Foreskin fibroblast (primary cell): ENCODE measurements at places on chromosomes 2 and 18.

DNA sequence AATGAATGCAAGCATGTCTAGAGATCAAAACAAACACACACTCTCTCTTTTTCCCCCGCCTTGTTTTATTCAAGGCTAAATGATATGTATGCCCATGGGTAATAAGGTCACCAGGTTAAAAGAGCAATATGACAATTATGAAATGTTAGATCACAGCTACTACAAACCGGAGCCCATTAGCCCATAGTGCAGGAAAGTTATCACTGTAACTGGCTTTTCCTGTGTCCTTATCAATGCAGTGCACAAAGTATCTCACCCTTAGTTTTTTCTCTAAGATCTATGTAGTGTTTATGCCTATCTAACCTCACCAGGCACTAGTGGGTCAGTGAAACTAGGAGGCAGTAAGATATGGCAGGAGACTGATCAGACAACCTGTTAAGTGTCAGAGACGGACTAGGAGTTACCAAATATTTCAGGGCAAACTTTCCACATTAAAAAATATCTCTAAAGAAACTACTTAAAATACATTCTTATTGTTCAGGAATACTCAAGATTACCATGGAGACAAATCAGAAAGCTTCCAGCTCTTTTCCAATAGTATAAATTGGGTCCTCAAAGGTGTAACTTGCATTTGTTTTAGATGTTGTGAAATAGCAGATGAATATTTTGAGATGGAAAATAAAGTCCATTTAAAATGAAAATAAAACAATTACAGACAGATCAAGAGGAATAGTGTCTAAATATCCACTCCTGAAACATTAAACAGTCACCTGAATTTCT is 282.2 kb downstream of the EXOC6B start:
- DNase-seq: no peak

DNA sequence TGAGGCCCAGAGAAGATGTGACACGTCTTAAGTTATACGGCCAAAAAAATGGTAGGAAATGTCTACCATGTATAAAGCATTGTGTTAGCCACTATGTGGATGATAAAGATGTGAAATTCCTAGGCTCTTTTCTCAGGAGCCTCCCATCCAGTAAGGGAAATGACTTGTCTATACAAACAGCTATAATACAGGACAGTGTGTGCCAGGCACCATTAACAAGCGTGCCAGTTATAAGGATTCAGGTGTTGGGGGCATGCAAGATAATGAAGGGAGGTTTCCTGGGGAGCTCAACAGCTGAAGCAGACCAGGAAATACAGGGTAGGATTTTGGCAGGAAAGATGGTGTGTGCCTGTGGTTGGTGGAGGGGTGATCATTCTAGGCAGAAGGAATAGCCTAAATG is 37.6 kb downstream of the ALPK2 start:
- DNase-seq: no peak

GRCh38 chr2:88053296-88053695 is 2.3 kb downstream of the KRCC1 start:
- peak; percentile 49 for DNase-seq

- DNase-seq: no peak
Measured at GRCh38 chr18:27184115-27185024, 738 bp downstream of the CHST9 start.

- no peak for DNase-seq
Measured at GRCh38 chr2:238069877-238070276, 9.1 kb downstream of the SCLY start.

DNA sequence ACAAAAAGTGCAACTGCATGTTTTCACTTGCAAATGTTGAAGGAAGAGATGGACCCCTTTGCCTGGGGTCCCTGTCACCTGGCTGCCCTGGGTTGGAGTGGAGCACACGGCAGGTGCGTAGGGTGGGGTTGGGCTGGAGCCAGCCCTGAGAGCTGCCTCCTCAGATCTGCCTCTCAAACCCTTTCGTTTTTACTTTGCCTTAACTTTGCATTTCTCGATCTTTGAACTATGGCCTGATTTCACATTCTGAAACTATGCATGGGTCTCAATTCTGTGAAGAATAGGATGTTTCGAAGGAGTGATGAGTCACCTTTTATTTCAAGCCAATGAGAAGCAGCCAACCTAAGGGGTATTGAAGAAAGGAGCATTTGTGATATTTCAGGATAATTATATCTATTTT is 132.8 kb downstream of the ACOXL start:
- peak; percentile 23 for DNase-seq

GRCh38 chr2:26982102-26982742 is 11.8 kb downstream of the MAPRE3 start:
- peak; percentile 41 for DNase-seq

GRCh38 chr18:41767960-41768359 is 187.1 kb upstream of the PIK3C3 start:
- DNase-seq: no peak

DNA sequence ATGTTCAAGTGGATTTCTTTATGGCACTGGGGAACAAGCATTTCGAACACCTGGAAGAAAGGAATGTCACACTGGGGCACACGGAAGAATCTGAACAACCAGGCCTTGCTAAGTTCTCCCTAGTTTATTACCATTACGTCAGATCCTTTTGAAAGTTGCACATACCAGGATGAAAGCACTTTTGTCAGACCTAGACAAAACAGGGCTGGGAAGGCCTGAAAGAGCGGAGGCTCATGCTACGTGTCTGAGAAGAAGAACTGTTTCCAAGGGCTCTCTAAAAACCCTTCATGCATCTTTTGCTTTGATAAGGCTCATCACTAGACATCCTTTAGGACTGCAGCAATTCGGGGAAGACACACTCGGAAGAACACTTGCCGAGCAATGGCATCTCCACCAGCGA is 15.4 kb upstream of the SLC25A52 start:
- DNase-seq: no peak

DNA sequence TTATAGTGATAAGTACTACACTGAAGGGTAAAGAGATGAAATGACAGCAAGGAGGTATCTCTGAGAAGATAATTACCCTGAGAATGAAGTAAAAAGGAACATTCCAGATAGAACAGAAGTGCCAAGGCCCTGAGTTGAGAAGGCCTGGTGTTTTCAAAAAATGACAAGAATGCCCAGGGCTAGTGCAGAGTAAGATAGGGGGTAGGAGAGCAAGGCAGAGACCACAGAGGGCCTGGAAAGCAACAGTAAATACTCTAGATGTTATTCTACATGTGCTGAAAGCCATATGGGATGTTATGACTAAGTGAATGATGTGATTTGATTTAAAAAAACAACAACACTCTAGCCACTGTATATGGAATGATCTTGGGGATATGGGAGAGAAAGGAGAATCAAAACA is 52.3 kb downstream of the BAZ2B start:
- no peak for DNase-seq

- DNase-seq: no peak
Measured at GRCh38 chr2:149800624-149801542, 213.3 kb upstream of the MMADHC start.

- no peak for DNase-seq
Measured at GRCh38 chr2:173191601-173192000, 116.0 kb downstream of the MAP3K20 start.

DNA sequence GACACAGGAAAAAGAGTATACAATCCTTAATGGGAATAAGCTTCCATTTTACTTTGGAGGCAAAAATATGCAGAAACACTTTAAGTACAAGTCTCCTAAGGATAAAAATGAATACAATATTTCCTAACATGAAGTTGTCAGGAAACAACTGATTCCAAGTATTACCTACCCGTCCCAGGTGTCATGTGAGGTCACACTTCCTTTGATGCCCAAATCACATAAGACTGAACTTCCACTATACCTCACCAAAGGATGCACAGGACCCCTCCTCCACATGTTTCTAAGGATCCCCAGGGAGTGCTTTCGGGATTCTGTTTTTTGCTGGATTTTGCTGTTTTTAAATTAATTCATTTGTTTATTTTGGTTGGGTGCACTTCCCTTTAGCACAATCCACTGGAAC is 438.5 kb upstream of the TCF4 start:
- no peak for DNase-seq

DNA sequence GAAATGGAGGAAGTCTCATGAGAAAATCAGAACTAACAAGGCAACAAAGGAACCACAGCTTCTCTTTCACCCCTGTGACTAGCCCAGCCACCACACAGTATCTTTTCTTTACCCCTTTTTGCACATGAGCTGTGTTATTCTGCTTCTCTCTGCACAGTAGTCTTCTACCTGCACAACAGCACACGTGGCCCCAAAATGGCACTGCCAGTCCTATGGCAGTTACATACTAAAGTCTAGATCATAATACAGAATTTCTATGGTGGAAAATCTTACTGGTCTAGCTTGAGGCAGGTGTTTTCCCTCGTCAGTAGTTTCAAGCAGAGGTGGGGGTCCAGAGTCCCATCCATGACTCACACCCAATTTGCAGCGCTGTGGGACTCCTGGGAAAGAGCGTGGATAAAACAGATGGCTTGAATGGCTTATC is 177.7 kb downstream of the DIS3L2 start:
- no peak for DNase-seq
